Stromal cell of bone marrow (primary cell): ENCODE measurements at places on chromosomes 12 and 14.
A peak's percentile ranks its signal among the peaks of the same experiment; 100 is the strongest.

- no peak for DNase-seq
Observed at GRCh38 chr12:65330331-65330730, 51.8 kb downstream of the MSRB3 start.

- DNase-seq: peak; percentile 8
Observed at GRCh38 chr12:101783150-101783549, 43.9 kb upstream of the SYCP3 start.

DNA sequence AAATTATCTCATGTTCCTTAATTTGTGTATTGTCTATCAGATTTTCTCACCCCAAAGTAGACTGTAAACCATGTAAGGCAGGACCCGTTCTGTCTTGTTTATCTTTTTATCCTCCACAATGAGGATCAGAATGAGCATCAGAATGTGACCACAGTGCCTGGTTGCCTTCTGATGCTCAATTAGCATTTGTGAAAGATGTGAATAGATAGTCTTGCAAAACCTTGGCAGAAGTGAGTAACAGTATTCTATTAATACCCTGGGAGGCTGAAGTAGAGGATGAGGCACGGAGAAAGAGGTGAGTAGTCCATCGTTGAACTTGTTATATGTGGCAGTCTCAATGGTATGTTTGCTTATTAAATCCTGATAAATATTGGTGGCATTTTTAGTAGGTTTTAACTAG, 781.4 kb downstream of the NRXN3 start:
- DNase-seq: no peak

DNA sequence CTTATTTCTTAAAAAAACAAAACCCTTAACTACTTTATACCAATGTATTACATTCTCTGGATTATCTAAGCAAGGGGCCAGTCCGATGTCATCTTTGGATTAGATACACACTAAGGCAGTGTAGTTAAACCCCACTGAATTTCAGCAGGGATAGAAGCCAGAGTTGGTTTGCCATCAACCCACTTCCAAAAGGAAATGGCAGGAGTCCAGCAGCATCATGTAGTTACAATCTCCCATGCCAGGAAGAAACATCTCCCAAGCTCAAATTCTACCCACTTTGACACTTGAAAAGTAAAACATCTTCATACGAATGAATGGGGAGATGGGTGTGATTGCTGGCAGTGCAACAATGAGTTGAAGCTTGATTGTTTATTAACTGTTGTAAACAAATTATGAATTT, 203.5 kb upstream of the PLXNC1 start:
- DNase-seq: no peak

DNA sequence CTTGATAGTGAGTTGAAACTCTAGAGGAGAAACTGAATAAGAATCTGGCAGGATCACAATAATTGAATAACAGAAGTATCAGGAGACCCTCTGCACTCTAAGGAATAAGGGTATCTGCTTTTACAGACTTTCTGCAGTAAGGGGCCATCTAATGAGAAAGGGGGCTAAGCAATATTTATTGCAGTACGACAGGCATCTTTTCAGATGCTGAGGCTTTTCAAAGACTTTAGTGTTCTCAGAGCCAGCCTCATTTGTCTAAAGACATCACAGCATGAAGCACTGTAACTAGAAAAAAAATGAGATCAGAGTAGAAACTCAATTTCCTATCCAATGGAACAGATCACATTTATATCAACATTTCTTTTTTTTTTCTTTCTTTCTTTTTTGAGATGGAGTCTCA, 22.2 kb downstream of the PPTC7 start:
- DNase-seq: no peak
